ENCODE measurements at places on chromosomes 12 and 14.

DNA sequence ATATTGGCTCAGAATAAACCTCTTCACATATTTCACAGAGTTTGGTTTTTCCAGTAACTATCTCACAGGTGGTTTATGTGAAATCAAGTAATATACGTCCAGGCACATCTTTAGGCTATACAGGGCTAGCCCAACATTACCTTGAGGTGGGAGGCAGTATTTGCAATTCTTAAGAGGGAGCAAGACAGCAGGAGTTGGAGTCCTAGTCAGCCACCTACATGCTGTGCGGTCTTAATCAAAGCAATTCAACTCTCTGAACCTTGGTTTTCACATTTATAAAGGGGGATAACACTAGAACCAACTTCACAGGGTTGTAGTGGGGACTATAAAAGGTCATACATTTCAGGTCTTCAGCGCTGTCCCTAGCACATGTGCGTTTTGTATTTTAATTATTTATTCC, 73.5 kb upstream of the FICD start:
- DNase-seq, result no peak

DNA sequence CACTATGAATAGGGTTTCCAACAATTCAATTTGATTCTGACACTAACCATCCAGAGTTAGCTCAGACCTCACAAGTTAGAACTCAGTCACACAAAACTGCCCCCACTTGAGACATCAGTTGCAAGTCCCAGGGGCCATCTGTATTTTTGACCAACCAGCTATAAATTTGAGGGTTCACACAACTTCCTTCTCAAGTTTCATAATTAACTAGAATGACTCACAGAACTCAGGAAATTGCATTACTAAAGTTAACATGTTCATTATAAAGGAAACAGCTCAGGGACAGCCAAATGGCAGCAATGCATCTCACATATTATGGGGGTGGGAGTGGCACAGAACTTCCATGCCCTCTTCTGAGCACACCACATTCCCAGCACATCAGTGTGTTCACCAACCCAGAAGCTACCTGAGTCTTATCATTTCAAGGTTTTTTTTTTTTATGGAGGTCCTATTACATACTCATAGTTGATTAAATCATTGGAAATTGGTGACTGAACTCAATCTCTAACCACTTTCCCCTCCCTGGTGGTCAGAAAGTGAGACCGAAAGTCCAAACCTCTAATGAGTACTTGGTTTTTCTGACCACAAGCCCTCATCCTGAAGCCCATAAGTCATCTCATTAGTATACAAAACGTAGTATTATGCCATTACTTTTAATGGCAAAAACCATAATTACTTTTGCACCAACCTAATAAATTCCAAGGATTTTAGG, 1721.5 kb upstream of the SEL1L start:
- DNase-seq, result no peak

DNA sequence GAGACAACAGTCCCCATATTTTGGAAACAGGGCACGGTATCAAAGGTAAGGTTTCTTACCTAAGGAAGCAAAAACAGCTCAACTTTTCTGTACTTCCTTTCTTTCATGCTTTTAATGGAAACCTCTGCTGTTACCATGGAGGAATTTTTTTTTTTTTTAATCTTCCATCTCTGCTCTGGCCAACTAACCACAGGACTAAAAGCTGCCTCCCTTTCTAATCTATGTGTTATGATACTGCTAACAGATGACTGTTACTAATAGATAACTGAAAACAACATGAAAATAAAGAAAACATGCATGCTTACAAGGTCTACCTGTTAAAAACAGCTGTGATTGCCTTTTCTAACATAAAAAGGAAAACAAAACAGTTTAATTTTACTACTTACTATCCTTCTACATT, 168.4 kb downstream of the SOX5 start:
- DNase-seq, result no peak

DNA sequence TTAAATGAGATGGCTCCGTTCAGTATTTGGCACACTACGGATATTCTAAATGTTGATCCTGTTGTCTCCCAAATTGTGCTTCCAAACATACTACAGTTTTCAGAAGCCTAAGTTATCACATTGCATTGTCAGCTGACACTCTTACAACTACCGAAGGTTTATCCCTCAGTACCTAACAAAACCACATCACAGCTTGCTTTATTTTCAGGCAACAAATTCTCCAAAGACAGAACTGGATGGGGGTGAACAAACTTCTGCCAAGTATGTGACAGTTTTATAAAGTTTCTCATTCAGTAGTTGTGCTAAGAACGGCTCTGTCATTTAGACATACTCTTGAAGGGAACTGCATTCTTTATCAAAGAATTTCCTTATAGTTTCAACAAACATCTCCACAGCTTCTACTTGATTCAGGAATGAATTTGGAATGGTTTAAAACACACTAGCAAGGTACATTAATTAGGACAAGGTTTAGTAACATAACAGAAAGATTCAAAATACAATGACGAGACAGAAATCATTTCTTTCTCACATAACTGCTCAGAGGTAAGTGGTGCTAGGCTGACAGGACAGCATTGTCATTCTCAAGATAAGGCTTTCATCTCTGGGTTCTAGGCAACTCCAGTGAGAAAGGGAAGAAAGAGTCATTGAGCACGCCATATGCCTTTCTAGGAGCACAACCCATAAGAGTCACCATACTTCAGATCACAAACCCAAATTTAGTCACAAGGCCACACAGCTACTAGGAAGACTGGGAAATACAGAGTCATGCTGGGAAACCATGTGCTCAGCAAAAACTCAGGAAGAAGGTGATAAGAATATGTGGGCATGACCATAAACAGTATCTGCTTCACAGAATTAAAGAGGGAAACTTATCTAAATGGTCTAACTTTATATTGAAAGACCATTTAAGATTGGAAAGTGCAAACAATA, 100.7 kb downstream of the DUSP6 start:
- DNase-seq, result no peak

DNA sequence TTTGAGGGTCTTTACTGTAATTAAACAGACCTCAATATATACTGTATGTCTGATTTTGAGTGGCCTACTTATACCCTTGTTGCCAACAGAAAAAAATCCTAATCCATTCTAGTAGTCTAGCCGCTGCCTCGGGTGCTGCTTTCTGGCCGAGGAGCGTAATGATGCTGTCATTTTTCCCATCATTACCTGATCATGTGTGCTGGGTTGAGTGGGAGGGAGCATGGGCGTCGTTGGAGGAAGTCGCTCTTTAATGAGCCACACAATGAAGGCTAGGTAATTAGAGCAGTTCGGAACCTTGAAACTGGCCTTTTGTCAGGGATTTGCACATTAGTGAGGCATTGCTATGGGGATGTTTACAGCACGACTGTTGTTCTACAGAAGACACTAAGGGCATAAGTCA, 76.1 kb upstream of the RFX4 start:
- DNase-seq, result no peak

- no peak for DNase-seq
Observed at GRCh38 chr14:85907536-85907935, 377.6 kb downstream of the FLRT2 start.

DNA sequence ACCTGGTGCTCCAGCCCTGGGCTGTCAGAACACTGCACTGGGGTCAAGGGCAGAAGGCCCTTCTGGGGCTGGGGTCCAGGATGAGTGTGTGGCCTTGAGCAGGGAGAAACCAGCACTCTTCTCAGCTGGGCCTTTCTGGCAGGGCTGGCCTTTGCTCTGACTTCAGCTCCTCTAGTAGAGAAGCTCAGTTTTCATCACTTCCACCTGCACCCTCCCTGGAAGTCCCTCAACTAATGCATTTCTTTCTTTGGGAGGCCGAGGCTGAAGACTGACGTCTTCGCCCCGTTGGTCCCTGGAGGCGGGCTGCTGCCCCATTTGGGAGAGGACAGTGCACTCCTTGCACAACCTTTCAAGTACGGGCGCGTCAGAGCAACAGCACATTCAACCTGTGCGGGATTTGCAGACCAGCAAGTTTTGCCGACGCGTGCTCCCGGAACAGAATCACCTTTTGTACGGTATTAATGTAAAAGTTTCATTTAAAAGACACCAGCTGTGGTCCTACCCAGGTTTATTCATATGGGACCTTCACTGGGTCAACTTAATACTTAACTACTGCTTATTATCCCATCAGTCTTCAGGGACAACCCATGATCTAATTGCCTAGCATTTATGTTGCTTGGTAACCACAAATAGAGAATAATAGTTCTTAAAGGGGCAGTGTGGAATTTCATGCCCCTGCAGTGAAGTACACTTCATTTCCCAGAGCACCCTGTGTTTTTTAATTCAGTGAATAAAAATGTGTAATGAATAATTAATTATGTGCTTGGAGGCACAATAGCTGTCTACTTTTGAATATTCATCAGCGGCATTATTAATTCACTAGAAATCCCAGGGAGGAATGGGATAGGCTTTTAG, 134.8 kb upstream of the VRK1 start:
- no peak for DNase-seq

DNA sequence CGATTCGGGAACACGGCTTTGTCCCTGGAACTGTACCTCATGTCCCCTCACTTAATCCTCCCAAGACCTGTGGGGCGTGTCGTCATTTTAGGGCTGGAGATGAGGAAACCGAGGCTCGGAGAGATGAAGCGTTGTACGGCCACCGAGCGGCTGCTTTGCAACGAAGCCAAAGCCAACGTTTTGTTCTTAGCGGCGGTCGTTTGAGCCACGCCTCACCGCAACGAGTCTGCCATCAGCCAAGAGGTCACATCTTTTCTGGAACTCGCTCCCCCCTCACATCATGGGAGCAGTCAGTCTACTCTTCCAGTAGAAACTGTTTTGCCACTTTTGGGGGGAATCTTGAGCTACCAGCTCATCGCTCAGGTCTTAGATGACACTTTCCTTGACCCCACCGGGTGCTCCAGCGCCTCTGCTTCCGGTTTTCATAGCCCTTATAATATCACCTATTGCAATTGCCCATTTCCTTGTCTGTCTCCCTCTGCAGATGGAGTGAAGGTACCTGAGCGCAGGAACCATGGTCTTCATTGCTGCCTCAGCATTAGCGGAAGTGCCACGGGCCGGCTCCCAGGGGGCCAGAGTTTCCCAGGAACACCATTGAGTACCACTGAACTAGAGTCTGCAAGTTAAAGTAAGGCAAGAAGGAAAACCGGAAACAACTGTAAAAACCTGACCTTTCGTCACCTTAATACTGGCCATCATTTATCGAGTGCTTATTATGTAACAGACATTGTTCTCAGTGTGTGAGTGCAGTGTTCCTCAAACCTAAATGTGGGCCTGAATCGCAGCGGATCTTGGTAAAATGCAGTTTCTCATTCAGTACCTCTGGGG, 19.6 kb downstream of the NINJ2 start:
- DNase-seq, result no peak

DNA sequence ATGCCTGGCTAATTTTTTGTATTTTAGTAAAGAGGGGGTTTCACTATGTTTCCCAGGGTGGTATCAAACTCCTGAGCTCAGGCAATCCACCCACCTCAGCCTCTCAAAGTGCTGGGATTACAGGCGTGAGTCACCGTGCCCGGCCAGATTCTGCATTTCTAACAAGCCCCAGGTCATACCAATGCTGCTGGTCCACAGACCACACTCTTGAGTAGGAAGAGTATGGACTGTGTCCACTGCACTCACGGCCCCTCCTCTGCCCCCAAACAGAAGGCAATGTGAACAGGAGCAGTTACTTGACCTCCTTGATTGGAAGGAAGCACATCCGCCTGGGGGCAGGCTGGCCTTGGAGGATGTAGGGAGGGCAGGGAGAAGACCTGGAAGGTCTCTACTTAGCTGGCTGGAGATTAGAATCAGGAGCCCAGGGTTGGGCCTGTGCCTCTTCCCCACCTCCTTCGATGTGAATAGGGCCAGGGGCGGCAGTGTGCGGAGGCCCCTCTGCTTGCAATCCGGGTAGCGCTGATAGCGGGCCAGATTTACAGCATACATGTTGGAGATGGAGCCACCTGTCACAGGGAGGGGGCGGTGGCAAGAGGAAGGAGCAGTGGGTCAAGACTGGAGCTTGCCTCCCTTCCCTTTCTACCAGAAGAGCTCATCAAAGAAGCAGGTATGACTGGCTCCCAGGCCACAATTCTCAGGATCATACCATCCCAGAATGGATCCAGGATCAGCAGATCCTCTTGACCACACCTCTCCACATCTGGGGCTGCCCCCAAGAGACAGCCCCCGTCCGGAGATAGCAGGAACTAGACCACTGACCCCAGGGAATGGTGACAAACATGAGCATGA, 9.4 kb upstream of the ZNF740 start:
- no peak for DNase-seq

GRCh38 chr12:106855221-106855758, 80.8 kb downstream of the RIC8B start:
- DNase-seq, result no peak

DNA sequence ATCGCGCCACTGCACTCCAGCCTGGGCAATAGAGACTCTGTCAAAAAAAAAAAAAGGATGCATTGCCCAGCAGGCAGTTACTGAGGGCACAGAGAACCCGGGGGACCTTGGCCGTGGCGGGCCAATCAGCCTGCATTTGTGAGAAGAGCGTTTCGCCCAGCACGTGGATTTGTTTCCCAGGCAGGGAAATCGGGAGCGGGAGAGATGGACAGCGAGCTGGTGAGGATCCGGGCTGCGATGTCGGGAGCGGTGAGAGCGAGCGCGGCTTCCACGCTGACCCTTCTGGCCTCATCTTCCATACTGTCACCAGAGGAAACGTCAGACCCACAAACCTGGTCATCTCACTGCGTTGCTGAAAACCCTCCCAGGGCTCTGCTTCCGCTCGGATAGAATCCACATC, 123.5 kb downstream of the RIMBP2 start:
- DNase-seq, result no peak

DNA sequence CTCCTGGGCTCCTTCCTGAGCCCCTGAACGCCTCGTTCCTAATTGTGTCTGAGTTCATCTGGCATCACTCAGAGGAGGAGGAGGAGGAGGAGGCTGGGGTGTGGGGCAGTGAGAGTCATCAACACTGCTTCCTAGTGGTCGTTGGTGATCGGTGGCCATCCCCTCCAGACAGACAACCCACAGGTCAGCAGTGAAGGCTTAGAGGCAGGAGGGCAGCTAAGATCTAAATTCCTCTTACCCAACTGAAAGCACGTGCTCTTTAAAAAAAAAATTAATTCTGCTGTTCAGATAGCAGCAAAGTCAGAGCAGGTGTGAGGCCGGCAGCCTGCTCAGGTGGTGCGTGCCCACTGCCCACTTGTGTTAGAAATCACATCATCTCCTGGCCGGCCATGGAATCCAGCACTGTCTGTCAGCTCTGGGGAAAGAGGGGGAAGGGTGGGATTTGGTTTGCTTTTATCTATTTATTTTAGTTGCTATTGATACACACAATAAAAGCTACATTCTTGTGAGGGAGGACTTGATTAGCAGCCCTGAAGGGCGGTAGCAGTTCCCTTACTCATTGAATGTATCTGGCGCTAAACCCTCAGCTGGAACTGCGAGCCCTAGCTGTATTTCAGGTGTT, 46.6 kb downstream of the PPP2R5C start:
- no peak for DNase-seq

Measured in stimulated activated CD4-positive, alpha-beta T cell treated with anti-CD3 and anti-CD28 coated beads, TNF-alpha, amount 100 ng/mL, for 4 hours (primary cell).